ENCODE measurements at places on chromosomes 6 and 20.

DNA sequence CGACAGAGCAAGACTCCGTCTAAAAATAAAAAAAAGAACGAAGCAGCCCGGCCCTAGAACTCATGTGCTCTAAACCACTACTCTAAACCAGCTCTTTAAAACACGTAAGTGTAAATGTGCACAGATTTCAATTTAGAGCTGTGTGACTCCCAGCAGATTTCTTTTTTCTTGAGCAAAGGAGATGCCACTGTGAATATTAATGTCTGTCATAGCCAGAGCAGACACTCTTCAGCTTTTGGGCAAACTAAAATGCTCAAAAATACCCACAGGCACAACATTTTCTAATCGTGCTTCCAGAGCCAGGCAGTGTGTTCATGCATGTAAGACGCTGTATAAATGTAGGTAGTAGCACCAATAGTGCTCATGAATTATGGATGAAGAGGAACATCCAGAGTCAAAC, 218.9 kb upstream of the PLCB4 start:
- DNase-seq: no peak

DNA sequence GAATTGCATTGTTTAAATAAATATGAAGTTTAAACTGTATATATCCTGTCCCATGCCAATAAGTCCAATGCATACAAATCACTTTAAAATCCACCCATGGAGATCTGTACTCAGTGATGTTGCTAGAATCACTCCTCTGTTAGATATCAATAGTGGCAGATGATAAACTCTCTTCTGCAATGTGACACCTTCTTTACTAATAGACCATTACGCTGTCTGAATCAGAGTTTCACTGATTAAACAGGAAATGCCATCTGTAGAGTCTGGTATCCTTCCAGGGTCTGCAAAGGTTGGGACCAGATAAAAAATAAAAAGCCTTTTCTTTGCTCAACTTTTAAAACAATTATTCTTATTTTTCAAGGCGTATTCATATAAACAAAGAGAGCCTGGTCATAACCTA, 134.5 kb downstream of the EDN3 start:
- DNase-seq: no peak

- DNase-seq: no peak
Measured at GRCh38 chr6:137647762-137648447, 153.7 kb upstream of the OLIG3 start.

- DNase-seq: no peak
Measured at GRCh38 chr20:60008130-60008808, 50.0 kb downstream of the CDH26 start.

Data from A549 (cell line).